ENCODE measurements at places on chromosomes 12 and 14.

- no peak for DNase-seq
Measured at GRCh38 chr12:116365114-116365513, 87.6 kb upstream of the MED13L start.

- DNase-seq = no peak
Measured at GRCh38 chr12:13368971-13369370, 172.4 kb downstream of the EMP1 start.

- no peak for DNase-seq
Measured at GRCh38 chr14:70098250-70098809, 90.4 kb downstream of the SLC8A3 start.

DNA sequence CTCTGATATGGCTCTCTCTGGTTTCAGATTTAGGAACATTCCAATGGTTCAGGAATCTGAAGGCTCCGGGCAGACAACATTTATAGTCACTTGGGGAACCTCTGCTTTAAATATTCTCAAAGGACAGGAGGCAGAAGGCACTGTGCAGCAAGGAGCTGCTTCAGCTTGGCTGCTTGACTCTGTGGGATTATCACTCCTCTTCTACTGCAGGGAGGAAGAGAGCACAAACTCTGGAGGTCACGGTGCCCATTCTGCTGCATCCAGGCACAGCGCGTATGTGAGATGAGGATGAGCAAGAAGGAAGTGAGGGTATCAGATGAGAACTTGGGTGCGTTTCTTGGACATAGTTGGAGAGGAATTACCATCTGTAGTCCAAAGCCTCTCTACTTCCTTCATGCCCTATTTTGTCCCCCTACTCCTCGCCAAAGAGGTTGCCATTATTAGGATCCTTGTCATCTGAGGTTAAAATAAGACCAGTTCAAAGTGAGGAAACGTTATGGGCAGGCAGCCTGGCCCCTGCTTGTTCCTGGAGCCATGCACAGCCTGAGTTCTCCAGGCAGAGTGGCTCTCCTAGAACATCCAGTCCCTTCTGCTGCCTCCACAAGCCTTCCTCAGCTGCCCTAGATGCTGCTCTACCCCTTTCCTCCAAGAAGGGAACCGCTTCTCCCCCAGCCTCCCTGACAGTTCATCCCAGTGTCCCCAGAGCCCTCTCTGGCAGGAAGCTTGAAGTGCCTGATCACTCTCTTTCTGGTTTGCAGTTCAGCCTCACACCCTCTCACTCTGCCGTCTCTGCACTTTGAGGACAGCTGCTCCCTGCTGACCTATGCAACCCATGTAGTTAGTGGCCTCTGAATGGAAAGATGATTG is 12.5 kb downstream of the FGF6 start:
- DNase-seq = no peak

DNA sequence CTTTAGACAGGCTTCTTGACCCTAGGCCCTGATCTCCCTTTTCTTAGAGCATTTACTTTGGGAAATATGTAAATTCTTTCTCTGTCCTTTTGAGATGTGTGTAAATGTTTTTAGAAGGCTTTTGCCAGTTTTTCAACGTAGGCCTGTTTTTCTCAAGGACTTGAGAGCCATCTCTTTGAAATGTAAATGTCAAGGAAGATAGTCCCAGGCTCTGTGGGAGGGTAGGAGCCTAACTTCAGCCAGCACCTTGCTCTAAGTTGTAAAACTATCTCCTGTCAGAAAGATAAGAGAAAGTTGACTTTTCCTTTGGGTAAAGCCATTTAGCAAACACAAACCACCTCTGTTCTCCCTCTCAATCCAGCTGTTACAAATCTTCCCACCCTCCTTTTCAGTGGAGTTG is 219.8 kb downstream of the RPS29 start:
- DNase-seq = no peak

DNA sequence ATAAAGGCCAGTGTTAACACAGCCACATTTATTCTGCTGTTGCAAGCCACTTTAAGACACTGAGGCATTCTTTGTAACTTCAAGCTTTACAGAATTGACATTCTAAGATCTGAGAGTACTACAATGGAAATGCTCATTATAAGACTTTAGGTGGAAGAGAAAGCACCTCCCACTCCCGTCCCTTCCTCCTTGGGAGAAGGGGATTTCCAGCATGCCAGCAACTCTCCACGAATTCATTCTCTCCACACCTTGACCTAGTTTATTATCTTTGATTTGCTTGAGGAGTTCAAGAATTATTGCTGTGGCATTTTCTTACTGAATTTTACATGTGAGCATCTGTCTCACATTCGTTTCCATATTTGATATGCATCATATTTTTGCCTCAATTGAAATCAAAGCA is 644.4 kb upstream of the MIS18BP1 start:
- DNase-seq = no peak

DNA sequence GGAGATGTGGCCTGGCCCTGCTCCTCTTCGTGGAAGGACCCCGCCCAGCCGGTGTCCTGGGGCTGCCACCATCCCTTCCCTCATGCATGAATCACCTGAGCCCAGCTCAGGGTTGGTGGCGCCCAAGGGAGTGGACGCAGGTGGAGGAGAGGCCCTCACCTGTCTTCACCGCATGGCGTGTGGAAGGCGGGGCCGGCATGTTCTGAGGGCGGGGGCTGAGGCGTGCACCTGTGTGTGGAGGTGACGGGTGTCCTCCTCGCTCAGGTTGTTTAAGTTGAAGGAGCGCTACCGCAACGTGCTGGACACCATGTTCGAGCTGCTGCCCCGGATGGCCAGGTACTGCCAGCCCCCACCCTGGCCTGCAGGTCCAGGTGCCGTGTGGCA is 47.0 kb downstream of the SLC8B1 start:
- no peak for DNase-seq

DNA sequence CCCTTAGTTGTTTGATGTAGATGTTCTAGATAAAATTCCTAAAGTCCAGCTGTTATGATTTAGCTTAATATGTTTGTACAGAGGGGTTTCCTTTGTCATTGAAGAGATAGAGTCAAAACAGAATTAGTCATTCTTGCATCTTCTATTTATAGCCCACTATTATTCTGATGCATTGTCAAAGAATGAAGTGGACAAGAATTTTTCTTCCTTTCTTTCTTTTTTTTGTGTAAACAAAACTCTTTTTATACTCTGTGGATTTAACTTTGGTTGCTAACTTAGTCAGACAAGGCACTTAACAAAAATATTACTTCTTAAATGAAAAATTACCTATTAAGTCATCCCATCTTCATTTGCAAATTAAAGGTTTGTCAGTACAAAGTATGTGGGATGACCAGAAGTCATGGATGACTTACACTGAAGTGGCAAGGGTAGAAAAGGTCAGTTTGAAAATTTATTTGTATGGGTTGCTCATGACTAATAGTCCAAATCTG is 215.6 kb upstream of the DDHD1 start:
- DNase-seq = no peak

DNA sequence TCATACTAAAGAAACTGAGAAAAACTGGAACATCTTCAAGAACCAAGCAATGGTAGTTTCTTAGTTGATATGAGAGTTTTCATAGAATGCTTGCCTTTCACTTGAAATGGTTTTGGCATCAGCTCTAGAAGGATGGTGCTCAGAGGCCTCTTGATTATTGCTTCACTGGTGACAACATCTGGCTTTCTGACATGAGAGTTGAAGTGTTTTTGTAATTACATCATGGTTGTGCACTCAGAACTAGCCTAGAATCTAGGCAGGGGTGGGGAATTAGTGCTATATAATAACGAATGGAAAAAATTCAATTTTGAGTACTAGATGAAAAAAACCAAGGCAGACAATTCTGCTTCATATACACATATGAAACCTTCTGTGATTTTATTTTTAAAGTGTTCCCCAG is 172.8 kb upstream of the LMNTD1 start:
- DNase-seq = no peak

DNA sequence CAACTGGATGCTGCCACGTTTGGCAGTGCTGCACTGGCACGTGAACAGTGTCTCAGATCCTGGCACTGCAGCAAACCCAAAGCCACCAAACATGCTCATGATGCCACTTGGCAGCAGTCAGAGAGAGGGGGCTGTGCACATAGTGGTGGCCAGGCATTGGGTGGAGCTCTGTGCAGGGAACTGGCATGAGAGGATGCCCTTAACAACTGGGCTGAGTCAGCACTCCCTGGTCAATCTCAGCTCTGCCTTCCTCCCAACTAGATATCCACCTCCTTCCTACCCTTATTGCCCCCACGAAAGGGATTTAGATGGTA is 37.0 kb downstream of the ZFHX2 start:
- DNase-seq = no peak

DNA sequence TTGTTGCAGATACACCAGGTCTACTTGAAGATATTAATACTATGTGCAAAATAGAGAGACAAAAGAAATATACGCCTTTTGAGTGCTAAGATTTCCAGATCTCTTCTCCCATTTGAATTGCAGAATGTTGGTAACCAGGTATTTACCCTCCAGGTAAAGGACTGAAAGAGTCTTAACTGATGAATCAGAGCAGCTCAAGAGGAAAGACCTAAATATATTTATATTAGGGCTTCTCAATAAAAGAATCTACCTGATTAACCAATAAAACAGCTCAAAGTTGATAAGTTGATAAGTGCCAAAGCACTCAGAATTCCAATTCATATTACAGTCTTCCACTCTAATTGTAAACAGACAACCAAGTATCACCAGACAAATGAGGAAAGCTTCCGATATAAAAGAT is 59.2 kb downstream of the ZNF641 start:
- DNase-seq = no peak

DNA sequence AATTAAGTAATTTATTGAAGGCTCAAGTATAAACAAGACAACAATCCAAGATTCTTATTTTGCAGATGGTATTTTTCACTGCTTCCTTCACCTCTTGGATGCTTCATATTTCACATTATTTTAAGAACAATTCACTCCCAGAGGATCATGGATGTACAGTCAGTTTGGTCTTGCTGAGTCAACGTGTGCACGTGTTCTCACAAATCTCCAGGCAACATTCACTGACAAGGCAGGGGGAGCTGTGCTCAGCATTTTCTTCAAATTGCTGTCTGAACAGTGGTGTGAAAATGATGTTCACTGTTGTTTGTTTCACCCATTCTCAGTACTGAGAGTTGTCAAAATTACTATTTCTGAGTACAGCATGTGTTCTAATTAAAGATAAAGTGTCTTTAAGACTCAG is 118.3 kb upstream of the SLC38A4 start:
- no peak for DNase-seq

Data from GM20000 (cell line).